Activated CD4-positive, alpha-beta T cell treated with anti-CD3 and anti-CD28 coated beads for 36 hours (primary cell): ENCODE measurements at places on chromosomes 11 and 22. TPM values are rescaled to one million over a fixed set of nuclear protein-coding genes. Genes with fewer than 3 reads are reported as not detected.

DNA sequence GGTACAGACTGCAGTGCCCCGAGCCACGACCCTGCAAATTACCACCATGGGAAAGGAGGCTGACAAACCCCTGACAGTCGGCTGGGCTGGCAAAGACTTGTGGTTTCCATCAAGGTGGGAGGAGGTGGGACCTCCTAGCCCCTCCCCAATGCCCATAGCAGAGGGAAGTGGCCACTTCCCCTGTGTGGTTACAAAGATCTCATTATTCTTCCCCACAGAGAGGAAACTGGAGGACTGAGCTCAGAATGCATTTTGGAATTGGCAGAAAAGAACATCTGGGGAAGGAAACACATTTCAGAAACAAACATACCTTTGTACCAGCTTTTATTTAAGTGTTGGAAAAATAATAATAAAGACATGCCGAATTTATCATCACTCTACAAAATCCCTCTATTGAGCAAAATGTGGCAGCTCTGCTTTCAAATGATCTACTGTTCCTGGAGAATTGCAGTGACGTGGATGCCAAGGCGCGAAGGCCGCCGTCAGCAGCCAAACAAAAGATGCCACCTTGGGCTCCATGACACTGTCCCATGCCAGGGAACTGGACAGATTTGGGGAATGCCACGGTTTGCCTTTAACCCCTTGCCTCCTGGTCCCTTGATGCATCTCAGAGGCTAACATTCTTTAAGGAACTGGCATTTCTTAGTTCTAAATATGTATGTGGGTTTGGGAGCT, 169.6 kb downstream of the CRYBB2 start:
- H3K4me1 ChIP-seq, result peaks cover 49% of the 10 kb centered on the region
- DNase-seq, result no peak
- H3K27me3 ChIP-seq, result no peaks in the 10 kb centered on the region
- H3K4me3 ChIP-seq, result no peak overlapping the region
- no peak overlapping the region for H3K27ac ChIP-seq
- no peaks in the 10 kb centered on the region for H3K36me3 ChIP-seq

DNA sequence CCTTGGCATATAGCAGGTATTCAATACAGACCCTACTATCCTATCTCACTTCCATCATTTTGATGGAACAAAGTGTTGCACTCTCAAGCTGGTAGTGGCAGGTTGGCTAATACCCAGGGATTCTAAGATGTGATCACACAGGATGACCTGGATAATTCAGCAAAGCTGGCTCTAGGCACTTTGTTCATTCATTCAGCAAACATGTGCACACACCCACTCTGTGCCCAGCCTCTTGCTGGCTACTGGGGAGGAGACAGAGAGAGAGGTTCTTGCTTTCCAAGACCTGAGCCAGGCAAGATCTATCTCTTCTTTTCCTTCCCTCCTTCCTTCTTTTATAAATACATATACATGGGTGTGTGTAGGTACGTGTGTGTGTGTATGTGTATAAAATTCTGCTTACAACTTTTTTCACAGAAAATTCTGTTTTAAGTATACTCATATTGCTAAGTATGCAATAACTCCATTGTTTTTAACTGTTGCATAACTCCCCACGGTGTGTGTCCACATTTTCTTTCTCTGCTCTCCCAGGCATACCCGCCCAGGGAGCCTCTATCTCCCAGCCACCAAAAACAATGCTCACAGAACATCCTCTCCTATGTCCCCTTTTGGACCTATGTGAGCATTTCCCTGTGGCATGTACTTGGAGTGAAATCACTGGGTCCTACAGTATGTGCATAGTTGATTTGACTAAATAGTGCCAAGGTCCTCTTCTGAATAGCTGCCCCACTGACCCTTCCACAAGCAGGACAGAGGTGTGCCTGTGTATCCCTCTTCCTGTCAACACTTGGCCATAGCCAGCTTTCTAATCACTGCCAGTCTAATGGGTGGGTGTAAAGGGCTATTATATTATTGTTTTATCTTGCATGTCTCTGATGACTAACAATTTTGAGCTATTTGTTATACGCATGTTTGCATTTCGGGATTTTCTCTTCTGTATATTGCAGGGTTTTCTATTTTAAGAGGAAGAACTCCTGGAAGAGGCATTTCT, 27.5 kb downstream of the CLPB start:
- H3K4me1 ChIP-seq, result peaks cover 5% of the 10 kb centered on the region
- H3K4me3 ChIP-seq, result no peak overlapping the region
- DNase-seq, result no peak
- no peaks in the 10 kb centered on the region for H3K27me3 ChIP-seq
- no peaks in the 10 kb centered on the region for H3K36me3 ChIP-seq
- no peak overlapping the region for H3K27ac ChIP-seq

Gene CCDC188
- not detected for total RNA-seq

Gene OR4D5
- total RNA-seq, result not detected

DNA sequence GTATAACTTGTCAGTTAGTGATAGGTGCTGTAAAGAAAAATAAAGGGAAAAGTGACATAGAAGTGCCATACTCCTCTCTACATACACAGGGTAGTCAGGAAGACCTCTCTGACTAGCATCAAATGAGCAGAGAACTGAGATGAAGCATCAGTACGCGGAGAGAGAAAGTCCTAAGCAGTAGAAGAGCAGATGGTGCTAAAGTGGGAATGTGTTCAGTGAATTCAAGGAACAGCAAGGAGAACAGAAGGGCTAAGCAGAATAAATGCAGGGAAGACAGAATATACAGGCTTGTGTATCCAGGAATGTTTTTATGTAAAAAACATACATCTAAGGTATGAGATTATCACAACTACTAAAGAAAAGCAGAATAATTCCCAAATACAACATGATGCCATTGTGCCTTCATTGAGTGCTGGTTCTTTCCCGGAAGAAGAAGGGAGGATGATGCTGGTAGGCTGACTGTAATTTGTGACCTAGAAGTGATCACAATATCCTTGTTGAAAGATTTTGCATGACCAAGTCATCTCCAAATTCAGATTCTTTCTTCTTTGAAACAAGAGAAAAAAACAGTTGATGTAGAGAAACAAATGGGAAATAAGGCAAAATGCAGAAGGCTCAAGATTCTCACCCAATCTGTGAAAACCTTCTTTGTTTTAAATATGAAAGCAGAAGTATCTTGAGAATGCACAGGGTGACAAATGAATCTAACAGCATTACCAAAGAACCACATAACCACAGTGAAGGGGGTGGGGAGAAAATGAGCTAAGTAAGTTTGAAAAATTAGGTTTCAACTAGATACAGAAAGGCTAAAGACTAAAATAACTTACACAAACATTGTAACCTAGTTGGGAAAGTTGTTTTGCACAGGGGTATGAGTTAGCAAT, 20.5 kb downstream of the MRE11 start:
- H3K27me3 ChIP-seq, result no peaks in the 10 kb centered on the region
- peak; percentile 34 for DNase-seq
- H3K36me3 ChIP-seq, result peaks cover 37% of the 10 kb centered on the region
- no peak overlapping the region for H3K27ac ChIP-seq
- H3K4me1 ChIP-seq, result peaks cover 24% of the 10 kb centered on the region
- no peak overlapping the region for H3K4me3 ChIP-seq

Gene MS4A6A
- total RNA-seq, result not detected

Gene PRG3
- not detected for total RNA-seq

Gene PATE2
- total RNA-seq, result not detected

GRCh38 chr11:3840870-3841425, at the start of gene RHOG:
Gene RHOG, minus strand, starts transcription at chr11:3840959. Its CDS starts 12,821 bp downstream, at chr11:3828138.
- H3K27me3 ChIP-seq, result no peaks in the 10 kb centered on the region
- peak within 1 kb of the TSS; percentile 93 for H3K4me3 ChIP-seq
- no peak for DNase-seq
- H3K4me1 ChIP-seq, result peaks cover 62% of the 10 kb centered on the region
- peak within 1 kb of the TSS; percentile 97 for H3K27ac ChIP-seq

Gene LDHAL6A
- not detected for total RNA-seq

GRCh38 chr11:100467821-100468508, 219.1 kb upstream of the ARHGAP42 start:
- H3K27me3 ChIP-seq, result no peaks in the 10 kb centered on the region
- no peak for DNase-seq
- H3K4me3 ChIP-seq, result no peak overlapping the region
- no peaks in the 10 kb centered on the region for H3K36me3 ChIP-seq

- peaks cover 27% of the 10 kb centered on the region for H3K4me1 ChIP-seq
- H3K27ac ChIP-seq, result peak overlapping the region; percentile 80
- H3K27me3 ChIP-seq, result peaks cover 2% of the 10 kb centered on the region
- DNase-seq, result peak; percentile 60
- H3K36me3 ChIP-seq, result no peaks in the 10 kb centered on the region
- no peak overlapping the region for H3K4me3 ChIP-seq
Measured at GRCh38 chr11:47369676-47370075, 8.7 kb downstream of the SPI1 start.

DNA sequence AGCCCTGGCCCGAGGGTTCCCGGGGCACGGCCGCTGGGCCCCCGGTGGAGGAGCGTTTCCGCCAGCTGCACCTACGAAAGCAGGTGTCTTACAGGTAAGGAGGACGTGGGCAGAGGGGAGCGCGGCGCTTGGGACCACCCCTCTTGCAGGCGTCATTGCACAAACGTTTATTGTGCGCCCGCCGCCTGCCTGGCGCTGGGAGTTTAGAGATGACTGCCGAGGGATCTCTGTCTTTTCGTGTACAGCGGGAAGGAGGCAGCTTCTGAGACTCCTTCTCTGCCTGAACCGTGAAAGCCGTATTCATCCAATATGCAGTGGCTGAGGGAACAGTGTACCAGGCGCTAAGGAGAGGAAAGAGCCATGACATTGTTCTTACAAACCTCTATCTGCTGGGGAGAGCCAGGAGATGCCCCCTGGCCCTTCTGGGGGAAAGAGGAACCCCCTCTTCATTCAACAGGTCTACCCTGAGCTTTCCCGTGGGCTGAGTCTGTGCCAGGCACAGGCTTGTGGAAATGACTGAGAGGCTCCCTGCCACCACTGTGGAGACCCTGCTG, 13.8 kb upstream of the DGKZ start:
- H3K4me1 ChIP-seq, result peaks cover 77% of the 10 kb centered on the region
- peak overlapping the region; percentile 71 for H3K4me3 ChIP-seq
- DNase-seq, result peak; percentile 59
- no peaks in the 10 kb centered on the region for H3K36me3 ChIP-seq
- no peaks in the 10 kb centered on the region for H3K27me3 ChIP-seq
- peak overlapping the region; percentile 81 for H3K27ac ChIP-seq

GRCh38 chr11:65516135-65516968, 8.5 kb upstream of the SCYL1 start:
- H3K27ac ChIP-seq, result no peak overlapping the region
- H3K4me3 ChIP-seq, result no peak overlapping the region
- peaks cover 8% of the 10 kb centered on the region for H3K4me1 ChIP-seq
- H3K27me3 ChIP-seq, result no peaks in the 10 kb centered on the region

Gene RAPSN
- 0.21 TPM for total RNA-seq

- no peaks in the 10 kb centered on the region for H3K27me3 ChIP-seq
- no peak overlapping the region for H3K4me3 ChIP-seq
- DNase-seq, result no peak
Measured at GRCh38 chr22:24093855-24094254, 82.8 kb downstream of the CABIN1 start.

DNA sequence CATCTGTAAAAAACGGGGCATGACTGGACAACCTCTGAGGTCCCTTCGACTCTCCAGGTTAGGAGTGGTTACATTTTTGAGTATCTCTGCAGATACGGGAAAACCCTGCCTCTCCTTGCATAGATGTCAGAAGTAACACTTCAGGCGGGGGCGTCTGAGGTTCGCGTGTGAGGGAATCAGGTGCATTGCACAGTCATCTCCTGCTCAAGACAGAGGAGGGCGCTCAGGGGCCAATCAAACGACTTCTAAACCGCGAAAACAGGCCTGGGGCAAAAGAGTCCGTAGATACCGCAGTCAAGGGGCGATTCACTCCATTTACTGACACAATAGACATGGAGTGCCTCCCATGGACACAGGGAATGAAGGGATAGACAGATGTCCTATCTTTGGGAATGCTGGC, 31.7 kb downstream of the KIRREL3 start:
- no peaks in the 10 kb centered on the region for H3K4me1 ChIP-seq
- peak; percentile 39 for DNase-seq
- H3K27ac ChIP-seq, result no peak overlapping the region
